ENCODE measurements at places on chromosomes 1 and 21.

DNA sequence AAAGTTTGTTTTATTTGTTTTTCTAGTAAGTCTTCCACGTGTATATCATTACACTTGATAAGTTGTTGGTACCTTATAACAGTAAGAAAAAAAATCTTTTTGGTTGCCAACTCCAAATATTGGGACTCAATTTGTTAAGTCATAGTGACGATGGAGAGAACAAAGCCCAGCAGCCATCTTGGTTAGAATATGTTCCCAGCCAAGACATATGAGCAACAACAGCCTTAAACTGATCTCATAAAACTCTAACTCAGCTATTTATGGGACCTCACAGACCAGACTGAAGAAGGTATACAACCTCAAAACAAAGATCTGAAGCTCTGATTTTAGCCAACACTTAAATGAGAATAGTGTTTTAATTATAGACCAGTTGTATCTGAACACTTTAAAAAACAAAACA lies 281.3 kb downstream of the VAV3 start:
- no peak for DNase-seq

GRCh38 chr1:47682786-47683350 lies 245.0 kb downstream of the FOXD2 start:
- no peak for DNase-seq

GRCh38 chr1:81802457-81802706 lies 1.6 kb downstream of the ADGRL2 start:
- DNase-seq = no peak

GRCh38 chr1:34113887-34114286 lies 51.1 kb downstream of the CSMD2 start:
- DNase-seq = no peak

- DNase-seq = no peak
Measured at GRCh38 chr1:246182149-246182851, 324.8 kb downstream of the SMYD3 start.

DNA sequence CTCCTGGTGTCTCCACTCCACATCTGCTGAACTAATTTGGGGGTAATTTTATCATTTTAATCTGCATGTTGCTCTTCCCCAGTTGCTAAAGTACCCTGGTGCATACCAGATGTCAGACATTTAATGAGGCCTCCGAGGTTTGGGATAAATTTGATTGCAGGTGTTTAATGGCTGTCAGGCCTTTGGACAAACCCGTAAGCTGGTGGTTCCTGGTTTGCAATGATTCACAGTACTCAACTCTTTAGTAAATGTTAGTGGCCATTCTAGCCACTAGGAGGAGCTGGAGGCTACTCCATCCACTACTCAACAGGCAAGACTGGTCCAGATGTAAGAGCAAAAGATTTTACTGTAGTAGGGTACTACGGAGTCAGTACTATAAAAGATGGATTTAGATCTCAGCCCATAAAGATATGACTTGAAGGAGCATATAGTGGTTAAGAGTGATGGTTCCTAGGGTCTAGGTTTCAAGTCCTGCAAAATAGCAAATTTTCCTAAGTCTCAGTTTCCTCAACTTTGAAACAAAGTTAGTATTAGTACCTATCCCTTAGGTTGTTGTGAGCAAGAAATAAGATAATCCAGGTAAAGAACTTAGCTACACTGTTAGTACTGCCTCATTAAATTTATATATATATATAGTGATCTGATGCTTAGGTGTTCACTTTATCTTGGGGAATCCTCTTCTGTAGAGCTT lies 132.8 kb downstream of the SNX7 start:
- DNase-seq = peak; percentile 22

DNA sequence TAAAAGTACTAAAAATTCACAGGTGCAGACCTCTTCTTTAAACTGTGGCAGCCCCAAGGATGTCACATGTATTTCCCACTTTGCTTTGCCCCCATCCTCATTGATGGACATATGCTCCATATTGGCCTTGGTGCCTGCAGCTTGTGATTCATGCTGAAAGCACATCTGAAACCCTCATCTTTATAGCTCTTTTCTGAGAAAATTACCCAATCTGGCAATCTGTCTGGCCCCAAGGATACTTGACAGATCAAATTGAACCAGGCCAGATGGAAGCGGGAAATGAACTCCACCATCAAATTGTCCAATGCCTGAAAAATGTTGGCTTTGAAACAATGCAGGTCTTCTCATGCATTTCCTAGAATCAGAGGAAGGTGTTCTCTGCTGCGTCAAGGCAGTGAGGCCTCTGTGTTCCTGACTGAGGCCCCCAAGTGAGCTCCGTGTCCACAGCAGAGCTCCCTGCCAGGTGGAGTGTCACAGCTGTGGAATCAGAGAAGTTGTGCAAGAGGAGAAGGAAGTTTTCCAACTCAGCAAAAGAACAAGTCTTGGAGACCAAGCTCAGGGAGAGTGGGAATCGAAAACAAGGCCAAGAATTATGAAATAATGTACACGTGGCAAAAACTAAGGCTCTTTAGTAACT lies 323.7 kb downstream of the PLPP3 start:
- DNase-seq = no peak

DNA sequence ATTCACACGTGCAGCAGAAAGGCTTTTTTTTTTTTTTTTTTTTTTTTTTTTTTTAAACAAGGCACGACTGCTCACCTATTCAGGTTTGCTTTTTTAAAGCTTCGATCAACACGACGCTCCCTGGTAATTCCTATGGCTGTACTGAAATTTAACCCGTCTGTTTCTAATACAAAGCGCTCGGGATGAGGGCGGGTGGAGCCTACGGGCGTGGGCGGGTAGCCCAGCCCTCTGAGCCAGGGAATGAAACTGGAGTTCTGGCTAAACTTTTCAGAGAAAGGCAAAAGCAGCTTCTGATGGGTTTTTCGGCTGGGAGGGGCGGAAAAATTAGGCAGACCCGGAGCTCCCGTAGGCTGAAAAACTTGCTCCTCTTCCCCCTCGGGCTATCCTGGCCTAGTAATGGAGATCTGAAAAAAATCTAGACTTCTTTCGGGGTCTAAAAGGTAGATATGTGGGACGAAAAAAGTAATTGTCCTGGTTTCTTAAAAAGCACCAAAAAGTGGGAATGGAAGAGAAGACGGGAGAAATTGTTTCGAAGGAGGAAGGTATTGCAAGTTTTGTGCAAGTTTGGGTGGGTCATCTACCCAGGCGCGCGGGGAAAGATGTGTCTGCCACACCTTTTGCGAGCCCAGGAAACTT lies 7.4 kb downstream of the NR5A2 start:
- no peak for DNase-seq

GRCh38 chr1:170126696-170127095 lies 19.1 kb upstream of the NTMT2 start:
- no peak for DNase-seq

GRCh38 chr1:81841795-81842194 lies 41.1 kb downstream of the ADGRL2 start:
- no peak for DNase-seq

GRCh38 chr1:218640173-218640572 lies 295.0 kb downstream of the TGFB2 start:
- DNase-seq = no peak

- no peak for DNase-seq
Measured at GRCh38 chr21:41251961-41252642, 64.5 kb upstream of the FAM3B start.

All from T-helper 9 cell (primary cell).